ENCODE measurements at places on chromosomes 1 and 21.

GRCh38 chr1:212979340-212980122, 29.2 kb downstream of the VASH2 start:
- DNase-seq, result no peak

GRCh38 chr1:195866781-195867222, 741.4 kb downstream of the KCNT2 start:
- DNase-seq, result no peak

DNA sequence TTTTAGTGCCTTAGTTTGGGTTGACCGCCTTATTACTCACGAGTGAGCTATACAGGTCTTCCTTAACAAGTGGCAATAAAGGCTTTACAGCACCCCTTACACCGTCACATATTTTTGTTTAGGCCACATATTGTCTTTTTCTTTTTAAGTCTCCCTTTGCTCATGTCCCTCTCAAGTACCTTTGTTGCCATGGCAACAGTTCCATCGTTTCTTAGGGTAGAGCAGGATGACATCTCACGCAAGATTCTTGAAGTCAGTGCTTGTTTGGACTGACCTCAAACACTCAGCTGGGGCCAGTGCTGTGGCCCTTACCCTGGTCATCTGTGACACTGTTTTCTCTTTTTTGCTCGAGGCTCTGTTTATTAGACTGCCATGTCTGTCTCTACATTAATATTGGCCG, 69.8 kb downstream of the PBX1 start:
- DNase-seq, result no peak

- DNase-seq, result no peak
These were observed 7.0 kb downstream of the IL12RB2 start for GRCh38 chr1:67314696-67315095.

DNA sequence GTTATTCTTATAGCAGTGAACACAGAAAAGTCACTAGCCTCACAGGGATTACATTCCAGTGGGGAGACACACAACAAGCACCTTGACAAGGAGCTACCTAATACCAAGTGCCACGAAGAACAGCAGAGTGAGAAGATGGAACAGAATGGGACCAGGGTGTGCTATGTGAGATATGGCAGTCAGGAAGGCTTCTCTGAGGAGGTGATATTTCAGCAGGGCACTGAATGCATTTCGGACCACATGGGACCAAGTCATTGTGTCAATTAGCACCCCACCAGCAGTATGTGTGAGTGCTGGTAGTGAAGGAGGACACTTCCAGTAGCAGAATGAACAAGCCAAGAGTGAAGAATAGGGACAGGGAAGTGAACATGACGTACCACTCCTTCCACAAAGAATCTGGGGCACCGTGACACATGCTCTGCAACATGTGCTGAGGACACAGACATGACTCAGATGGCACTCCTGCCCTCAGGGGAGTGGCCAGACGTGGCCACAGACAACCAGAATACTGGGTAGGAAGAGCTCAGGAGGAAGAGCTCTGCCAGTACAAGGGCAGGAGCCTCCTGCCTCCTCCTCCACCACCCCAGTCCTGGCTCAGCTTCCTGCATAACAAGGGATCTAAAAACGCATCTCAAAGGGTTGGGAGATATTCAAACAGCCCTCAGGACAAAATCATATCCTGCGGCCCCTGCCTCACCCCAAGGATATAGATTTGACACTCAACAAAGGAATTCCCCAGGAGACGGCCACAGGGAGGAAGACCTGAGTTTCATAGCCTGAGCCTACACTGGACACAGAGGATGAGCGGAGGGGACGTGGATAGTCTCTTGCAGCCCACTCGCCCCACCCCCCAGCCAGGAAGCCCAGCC, 102.5 kb downstream of the TRABD2B start:
- no peak for DNase-seq

GRCh38 chr1:181430015-181430885, 53.1 kb upstream of the CACNA1E start:
- no peak for DNase-seq

- DNase-seq, result no peak
These were observed 6.7 kb downstream of the SLC1A7 start for GRCh38 chr1:53135735-53136114.

DNA sequence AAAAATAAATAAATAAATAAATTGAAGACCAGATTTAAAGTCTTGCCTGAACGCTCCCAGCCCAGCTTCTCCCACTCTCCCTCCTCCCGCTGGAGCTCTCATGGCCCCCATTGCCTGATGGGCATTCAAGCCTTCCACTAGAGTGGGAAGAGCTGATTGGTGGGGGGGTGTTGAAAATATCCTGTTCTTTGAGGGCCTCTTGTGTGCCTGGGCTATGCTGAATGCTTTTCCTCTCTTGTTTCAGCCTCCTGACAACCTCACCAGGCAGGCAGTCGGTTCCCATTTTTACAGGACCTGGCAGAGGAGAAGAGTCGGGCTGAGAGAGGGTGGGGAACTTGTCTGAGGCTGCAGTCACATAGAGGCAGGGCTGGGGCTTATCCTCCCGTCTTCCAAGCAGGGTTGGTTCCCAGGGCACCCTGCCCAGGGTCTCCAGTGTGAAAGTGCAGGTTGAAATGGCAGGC, 59.2 kb upstream of the SSBP3 start:
- no peak for DNase-seq

DNA sequence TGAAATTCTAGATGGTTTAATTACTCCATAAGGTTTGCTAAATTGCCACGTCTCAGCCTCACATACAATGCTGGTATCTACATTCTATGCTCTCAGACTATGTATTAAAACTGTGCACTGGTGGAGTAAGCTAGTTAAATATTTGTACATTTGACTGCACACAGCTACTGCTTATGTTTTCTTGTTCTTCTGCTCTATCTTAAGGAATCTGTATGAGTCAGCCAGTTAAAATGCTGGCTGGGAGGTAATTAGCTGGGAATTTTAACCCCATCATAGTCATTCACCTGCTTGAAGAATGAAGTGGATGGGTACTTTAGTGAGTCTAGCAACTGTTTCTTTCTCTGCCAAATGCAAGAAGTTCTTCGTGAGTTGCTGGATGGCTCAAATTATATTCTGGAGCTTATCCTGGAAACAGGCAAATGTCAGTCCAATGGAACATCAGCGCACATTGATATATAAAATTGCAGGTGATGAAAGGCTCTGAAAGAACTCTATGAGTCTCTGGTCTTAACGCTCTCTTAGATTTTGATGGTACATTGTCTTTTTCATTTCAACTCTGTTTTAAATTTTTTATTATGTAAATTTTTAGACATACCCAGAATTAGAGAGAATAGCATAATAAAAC, 83.4 kb downstream of the BACH1 start:
- no peak for DNase-seq

DNA sequence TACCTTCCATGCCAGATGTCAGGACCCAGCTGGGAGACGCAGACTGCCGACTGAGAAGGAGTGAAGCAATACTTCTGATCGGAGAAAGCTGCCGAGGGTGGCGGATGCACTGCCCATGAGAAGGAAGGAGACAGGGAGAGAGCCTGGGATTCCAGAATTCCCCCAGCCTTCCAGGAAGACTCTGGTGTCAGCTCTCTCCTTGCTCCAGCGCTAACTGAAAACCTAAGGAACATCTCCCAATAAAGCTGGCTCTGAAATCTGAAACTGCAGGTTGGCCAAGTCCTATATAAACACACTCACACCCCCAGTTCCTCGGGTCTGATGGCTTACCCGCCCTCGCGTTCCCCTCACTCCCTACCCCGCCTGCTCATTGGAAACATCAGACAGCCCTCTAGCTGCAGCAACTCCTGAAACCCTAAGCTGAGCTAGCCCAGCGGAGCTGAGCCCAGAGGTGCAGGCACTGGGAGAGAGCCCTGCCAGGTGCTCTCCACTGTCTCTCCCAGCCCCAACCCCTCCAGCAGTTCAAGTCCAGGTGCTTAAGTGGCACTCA, 52.3 kb downstream of the PLEKHA6 start:
- DNase-seq, result no peak

DNA sequence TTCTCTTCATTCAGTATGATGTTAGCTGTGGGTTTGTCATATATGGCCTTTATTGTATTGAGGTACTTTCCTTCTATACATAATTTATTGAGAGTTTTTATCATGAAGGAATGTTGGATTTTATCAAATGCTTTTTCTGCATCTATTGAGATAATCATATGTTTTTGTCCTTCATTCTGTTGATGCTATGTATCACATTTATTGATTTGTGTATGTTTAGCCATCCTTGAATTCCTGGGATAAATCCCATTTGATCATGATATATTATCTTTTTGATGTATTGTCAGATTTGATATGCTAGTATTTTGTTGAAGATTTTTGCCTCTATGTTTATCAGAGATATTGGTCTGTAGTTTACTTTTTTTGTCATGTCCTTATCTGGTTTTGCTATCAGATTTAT, 20.9 kb upstream of the GPR161 start:
- DNase-seq, result no peak

DNA sequence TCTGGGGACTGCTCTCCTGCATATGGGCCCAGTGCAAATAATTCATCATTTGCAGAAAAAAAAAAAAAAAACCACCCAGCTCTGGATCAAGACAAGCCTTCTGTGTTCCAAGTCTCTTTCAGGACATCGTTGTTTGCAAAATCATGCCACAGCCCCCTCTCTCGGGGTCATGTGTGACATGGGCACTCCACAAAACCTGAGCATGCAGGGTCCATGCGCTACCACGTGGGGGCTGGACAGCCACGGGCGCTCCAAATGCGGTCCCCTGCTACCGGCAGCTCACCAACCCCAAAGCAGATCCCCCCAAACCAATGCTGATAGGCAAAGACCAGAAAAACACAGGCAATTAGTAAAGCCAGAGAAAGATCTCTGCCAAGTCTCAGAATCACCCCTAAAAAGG, 17.6 kb downstream of the NPHP4 start:
- no peak for DNase-seq

GRCh38 chr1:2115008-2115641, 64.9 kb downstream of the PRKCZ start:
- DNase-seq, result no peak

GRCh38 chr1:56803561-56804156, 15.5 kb downstream of the FYB2 start:
- no peak for DNase-seq

DNA sequence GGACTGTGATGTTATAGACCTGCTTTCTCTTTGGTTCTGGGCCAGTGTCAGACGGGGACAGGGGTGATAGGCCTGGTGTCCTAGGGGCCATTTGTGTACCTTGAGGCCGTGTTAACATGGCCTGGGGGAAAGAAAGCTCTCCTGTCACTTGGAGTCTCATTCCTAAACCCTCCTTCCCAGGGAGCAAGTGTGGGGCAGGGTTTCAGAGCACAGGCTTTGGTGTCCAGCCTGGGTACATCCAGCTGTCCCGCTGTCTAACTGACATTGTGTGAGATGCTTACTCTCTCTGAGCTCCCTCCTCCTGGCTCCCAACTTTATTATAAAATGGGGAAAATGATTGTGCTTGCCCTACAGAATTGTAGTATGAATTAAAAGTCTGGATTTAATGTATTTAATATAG, 32.6 kb upstream of the EPHA8 start:
- no peak for DNase-seq

DNA sequence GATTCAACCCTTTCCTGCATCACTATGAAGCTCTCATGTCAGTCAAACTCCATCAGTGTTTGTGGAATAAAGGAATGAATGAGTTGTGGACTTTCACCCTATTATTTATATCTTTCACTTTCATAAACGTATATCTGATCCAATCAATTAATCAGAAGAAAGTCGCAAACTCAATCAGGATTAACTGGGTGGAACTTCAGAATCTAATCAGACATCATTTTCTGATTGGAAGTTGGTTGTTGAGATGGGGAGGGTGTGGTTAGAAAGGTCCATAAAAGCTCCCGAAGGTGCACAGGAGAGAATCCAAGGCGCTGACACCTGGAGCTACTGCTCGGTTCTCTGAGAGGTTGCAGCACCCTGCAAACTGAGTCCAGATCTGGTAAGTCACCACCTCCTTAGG, at the start of gene PRAMEF12:
TSS of gene PRAMEF12 (plus strand) at position 301 of the 400 bp plus-strand sequence. CDS start 1,130 bp downstream, outside the sequence.
- DNase-seq, result no peak

DNA sequence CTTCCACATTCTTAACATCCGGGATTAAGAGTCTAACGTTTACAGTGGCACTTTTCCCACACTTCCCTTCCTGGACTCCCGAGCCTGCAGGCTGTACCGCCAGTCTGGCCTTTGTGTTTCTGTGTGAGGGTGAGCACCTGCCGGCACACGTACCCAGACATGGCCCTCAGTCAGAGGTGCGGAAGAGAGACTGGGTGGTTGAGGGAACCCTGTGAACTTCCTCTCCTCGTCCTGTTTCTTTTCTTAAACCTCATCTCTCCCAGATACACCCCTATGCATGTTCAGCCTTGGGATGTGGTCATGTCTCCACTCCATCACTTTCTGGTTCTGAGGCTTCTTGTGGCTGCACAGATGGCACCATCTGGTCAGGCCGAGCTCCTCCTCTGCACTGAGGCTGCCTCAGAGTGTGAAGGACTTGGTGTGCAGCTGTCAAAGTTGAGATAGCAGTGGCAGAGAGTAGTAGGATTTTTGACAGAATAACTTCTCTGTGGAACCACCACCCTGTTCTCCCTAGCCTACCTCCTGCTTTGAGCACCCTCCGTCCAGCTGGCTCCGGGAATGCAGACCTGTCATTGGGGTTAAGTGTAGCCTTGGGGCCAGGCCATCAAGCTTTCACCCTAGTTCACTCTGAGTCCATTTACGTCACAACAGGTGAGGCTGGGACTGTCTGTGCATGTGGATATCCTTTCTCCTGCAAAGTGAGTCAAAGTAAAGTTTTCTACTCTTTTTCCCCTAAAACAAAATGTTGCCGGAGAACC, 31.4 kb downstream of the VASH2 start:
- DNase-seq, result no peak

- DNase-seq, result no peak
These were observed 48.6 kb upstream of the LRRC52 start for GRCh38 chr1:165494949-165495857.

DNA sequence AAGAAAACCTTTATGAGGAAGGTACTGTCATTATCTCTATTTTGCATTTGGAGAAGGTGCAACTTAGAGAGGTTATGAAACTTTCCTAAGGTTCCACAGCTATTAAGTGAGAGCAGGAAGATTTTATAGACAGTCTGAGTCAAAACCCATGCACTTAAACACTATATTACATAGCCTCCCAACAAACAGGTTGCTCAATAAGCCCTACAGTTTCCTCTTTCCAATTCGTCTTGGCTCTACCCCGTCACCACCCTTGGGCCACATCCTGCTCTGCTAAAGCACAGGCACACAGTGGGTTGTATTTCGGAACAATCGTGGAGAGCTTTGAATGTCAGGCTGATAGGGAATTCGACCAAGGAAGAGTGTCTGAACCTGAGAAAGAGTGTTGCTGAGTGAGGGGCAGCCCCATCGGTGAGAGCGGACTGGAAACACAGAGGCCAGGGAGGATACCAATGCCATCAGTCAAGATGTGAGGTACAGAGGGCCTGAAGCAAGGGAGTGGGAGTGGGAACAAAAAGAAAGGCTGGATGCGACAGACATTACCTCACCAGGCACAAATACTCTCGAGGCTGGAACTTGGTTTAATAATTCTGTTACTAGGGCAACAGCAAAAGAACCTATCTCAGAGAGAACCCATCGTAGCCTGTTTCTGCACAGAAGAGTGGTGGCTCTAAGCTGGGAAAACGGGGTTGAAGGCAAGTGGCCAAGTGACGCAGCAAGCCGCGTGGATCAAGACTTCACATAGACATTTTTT, 6.3 kb upstream of the LRRC52 start:
- DNase-seq, result no peak

- no peak for DNase-seq
These were observed at the start of gene FASLG for GRCh38 chr1:172658871-172659453. Gene FASLG, plus strand, starts transcription at chr1:172659103. Its CDS starts 99 bp downstream, at chr1:172659202.

GRCh38 chr1:87148661-87149060, 180.0 kb upstream of the LMO4 start:
- no peak for DNase-seq

GRCh38 chr1:170494369-170494768, 37.6 kb upstream of the GORAB start:
- DNase-seq, result no peak
